Activated naive CD4-positive, alpha-beta T cell treated with Interleukin-2 at 50 U/mL for 16 hours (primary cell): ENCODE measurements at places on chromosomes 16 and 17.

GRCh38 chr17:29140051-29140621, 40.1 kb downstream of the MYO18A start:
- DNase-seq: peak; percentile 85

- no peak for DNase-seq
Observed at GRCh38 chr16:65136681-65137080, 14.8 kb upstream of the CDH11 start.

- no peak for DNase-seq
Observed at GRCh38 chr16:59342669-59343068, 608.6 kb upstream of the GOT2 start.

GRCh38 chr17:15348021-15348420, 6.6 kb upstream of the TEKT3 start:
- DNase-seq: no peak

GRCh38 chr17:62797959-62798358, 10.2 kb downstream of the MARCHF10 start:
- DNase-seq: no peak

DNA sequence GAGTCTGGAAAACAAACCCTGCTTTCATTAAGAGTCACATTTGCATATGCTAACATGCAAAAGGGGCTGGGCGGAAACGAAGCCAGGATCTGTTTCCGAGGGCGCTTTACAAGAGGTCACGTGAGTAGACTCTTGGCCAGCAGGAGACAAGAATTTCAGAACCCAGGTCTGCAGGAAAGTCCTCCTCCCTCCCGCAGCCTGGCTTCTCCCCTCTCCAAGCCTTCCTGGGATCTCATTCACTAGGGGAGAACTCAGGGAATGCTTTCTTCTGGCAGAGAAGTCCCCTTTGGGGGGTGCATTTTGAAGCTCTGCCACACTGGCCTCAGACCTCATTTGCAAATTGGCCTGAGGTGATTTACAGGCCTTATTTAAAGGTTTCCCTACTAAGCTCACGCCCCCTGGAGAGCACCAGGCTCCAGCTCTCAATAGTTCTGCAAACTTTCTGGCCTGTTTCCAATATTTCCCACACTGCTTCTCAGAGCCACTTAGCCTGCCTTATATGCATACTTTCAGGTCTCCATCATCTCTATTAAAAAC, 57.2 kb upstream of the CACNG5 start:
- no peak for DNase-seq

GRCh38 chr17:57082441-57082840, 2.6 kb upstream of the AKAP1 start:
- no peak for DNase-seq

GRCh38 chr17:50047083-50047482, 8.8 kb upstream of the ITGA3 start:
- no peak for DNase-seq

DNA sequence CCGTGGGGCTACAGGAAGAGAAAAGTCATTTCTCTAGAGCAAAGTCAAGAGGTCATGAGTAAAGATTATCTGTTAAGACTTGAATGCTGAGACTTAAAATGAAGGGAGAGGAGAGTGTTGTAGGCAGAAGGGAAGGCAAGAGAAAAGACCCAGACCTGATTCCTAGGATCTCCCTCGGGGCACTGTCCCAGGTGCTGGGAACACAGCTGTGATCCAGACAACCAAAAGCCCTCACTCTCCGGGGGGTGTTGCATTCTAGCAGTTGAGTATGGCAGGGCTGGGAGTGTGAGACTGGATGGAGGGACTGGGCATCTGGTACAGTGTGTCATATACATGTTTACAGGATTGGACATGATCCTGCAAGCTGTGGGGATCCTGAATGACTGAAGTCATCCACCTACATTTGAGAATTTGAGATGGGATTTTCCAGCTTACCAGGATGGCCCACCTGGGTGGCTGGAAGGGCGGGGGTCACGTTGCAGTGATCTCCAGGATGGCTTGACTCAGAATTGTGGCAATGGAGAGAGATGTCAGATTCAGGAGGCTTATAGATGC, 29.1 kb downstream of the ARSG start:
- DNase-seq: no peak

- DNase-seq: no peak
Observed at GRCh38 chr17:81272616-81273015, 22.5 kb downstream of the SLC38A10 start.

DNA sequence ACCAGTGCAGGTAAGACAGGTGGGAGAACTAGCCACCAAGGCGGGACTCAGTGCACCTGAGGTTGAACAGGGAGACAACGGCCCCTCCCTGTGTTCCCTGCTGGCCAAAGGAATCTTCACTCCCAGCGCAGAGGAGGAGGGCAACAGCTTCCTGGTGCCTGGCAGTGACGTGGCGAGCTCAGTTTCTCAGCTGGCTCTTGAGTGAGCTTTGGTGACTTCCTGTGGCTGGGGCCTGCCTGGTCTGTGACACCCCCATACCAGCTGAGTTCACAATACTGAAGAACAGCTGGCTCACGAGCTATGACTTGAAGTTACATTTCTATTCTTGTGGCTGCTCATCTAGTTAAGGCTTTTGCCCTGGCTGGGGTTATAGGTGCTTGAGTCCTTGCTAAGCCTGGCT, 26.1 kb downstream of the WNT9B start:
- DNase-seq: no peak

DNA sequence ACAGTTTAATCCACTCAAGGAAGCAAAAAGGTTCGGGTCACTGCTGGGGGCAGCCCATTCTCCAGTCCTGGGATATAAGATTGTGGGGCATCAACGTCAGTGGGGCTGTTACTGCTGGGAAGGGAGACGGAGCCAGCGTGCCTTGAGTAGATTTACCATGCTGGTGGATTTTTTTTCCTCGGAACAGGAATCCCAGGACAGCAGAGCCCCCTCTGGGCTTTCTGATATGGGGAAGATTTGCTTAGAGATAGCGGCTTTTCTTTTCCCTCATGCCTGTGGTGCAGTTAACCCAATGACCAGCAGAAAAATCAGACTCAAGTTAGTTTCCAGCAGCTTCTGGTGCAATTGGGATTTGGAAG, 35.4 kb downstream of the WSCD1 start:
- no peak for DNase-seq

GRCh38 chr16:69520800-69521602, 44.8 kb upstream of the NFAT5 start:
- DNase-seq: peak; percentile 22

DNA sequence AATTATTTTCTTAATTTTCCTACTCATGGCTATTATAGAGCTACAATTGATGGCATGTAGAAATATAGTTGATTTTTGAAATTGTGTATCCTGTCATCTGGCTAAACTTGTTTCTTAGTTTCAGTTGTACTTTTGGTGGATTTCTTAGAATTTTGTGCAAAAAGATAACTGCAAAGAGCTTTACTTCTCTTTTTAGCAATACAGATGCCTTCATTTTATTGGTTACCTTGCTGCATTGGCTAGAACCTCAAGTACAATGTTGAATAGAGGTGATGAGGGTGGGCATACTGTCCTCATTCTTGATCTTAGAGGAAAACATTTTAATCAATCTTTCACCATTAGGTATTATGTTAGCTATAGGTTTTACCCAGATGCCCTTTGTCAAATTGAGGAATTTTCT, 67.9 kb downstream of the METRNL start:
- DNase-seq: no peak

GRCh38 chr17:32814836-32815235, 62.1 kb downstream of the MYO1D start:
- no peak for DNase-seq

DNA sequence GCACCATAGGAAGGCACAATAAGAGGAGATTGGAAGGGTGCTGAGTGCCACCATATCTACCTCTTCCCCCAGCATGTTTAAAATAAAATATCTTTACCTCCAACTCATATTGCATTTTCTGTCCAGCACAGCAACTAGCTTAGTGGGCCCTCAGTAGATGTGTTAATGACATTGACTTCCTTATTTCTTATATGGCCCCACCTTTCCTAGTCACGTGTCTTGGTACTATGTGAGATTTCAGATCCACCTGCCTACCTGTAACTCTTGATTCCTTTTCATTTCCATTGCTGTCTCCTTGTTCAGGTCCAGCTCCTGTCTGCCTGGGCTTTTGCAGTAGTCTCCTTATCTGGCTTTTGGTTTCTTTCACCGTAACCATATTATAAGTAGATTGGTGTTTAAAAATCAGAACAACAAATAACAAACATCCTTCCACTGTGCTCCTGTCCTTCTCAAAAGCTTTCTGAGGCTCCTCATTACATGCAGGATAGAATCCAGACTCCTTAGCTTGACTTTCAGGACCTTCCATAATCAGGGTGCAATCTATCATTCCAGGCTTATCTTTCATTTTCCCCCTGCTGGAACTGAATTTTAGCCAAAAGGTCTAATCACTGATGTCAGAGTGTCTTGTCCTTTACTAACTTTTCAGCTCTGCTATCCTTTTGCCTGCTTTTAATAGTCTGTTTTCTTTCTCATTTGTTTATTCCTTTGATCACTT, 71.3 kb downstream of the FTO start:
- no peak for DNase-seq

- no peak for DNase-seq
Observed at GRCh38 chr17:45950888-45951287, 48.2 kb upstream of the STH start.

GRCh38 chr16:30069611-30070462, 4.3 kb downstream of the ALDOA start:
- DNase-seq: no peak

DNA sequence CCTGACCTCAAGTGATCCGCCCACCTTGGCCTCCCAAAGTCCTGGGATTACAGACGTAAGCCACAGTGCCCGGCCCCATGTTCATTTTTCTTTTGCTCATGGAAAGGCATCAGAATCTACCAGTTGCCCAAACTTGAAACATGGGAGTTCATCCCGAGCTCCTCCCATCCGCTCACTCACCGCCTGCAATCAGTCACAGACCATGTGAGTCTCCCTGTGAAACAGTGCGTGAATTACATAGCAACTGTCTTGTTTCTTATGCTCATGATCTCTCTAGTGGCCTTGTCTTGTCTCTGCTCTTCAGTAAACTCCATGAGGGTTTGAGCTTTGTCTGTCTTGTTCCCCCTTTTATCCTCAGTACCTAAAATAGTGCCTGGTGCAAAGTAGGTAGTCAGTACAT, 52.1 kb upstream of the TNRC6A start:
- no peak for DNase-seq

GRCh38 chr17:49819138-49819537, 28.7 kb downstream of the TAC4 start:
- DNase-seq: no peak

- peak; percentile 14 for DNase-seq
Observed at GRCh38 chr17:47315451-47316266, 8.1 kb upstream of the EFCAB13 start.

DNA sequence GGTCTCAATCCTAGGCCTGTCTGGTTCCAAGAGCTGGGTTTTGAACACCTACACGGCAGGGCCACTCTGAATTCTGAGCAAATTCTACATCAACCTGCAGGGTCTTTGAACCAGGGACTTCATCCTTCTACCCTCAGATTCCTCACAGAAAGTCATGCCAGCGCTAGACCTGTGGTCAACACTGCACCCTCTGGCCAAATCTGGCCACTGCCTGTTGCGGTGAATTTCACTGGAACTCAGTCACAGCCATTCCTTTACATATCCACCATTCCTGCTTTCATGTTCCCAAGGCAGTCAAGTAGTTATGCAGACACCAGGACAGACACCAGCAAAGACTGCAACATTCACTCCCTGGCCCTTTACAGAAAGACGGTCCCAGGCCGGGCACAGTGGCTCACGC, 144.6 kb downstream of the C16orf95 start:
- DNase-seq: no peak

- DNase-seq: no peak
Observed at GRCh38 chr16:55735120-55735781, 79.5 kb downstream of the SLC6A2 start.

GRCh38 chr17:7572338-7572587, 7.2 kb upstream of the CD68 start:
- DNase-seq: no peak

DNA sequence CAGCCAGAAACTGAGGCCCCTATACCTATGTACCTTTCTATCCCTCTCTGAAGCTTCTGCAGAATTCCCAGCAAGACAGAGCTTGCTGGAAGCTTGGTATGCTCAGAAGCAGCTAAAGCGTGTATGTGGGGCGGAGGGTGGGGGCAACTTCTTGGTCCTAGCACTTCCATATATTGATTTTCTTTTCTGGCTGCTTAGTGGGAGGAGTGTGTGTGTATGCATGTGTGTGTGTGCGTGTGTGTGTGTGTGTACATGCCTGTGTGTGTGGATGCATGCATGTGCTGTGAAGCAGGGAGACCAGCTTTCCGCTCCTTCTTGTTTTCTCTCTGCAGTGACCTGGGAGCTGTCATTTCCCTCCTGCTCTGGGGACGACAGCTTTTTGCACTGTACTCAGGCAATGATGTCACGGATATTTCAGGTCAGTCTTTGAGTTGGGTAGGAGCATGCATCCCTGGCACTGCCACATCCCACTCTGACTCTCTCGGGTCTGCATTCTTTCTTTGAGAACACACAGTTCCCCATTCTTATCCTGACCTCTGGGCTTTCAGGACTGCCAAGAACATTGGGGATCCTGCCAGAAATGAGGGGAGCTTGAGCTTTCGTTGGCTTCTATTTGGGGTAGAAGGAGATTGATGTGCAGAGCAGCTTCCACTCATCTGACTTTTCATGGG, 10.7 kb downstream of the HPR start:
- no peak for DNase-seq

GRCh38 chr16:81779536-81780320, 637 bp downstream of the PLCG2 start:
- DNase-seq: no peak

DNA sequence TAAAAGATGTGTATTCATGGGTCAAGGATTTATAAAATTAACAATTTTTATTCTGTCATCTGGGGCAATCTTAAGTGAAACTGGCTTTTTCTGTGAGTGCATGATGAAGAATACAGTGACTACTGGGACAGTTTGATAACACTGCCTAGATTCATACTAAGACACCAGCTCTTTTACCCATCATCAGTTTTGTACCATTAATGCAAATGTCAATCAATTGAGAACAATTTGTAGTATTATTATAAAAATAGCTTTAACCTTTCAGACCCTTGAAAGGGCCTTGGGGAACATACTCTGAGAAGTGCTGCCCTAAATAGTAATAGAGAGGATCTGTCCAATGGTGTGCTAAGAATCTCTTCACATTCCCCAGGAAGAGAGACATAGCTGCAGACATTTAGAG, 45.4 kb upstream of the PSMD11 start:
- DNase-seq: no peak

DNA sequence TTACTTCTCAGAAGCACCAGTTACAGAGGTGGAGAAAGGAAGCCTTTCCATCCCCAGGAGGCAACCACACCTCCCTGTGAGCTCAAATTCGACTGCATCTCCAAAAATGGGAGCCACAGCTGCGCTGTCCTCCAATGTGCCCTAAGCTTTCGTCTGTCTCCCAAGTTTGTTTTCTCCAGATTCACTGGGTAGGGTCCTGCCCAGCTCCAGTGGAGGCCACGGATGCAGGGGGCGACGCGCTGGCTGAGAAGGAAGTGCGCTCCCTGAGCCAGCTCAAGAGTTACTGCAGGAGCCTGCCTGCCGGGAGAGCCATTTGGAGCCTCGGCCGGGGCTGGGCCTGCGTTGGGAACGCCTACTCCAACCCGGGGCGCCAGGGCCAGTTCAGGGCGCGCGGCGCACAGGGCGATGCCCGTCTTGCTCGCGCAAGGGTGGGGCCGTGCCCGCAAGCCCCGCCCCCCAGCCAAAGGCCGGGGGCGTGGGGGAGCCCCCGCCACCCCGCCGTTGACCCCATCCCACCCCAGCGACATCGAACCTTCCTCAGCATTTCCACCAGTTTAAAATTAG, 19.5 kb downstream of the SIAH1 start:
- peak; percentile 82 for DNase-seq
